ENCODE measurements at places on chromosomes 1 and 21.

GRCh38 chr1:5267603-5268235 lies 613.3 kb downstream of the AJAP1 start:
- DNase-seq, result no peak

DNA sequence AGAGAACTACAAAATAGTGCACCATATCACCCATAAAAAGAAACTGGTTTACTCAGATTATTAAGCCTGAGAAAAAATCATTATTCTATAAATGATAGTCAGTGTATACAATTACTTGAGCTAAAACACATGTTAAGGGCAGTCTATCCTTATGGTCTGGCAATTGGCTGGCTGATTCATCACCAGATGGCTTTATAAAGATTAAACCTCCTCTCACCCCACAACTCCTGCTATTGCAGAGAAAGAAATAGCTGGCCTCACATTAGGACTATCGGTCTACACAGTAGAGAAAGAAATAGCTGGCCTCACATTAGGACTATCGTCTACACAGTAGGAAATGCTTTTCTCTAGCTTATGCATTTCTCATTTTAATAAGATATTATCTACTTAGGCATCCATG lies 21.2 kb downstream of the CEP170 start:
- no peak for DNase-seq

GRCh38 chr1:172484252-172484651 lies 40.4 kb upstream of the PIGC start:
- DNase-seq, result no peak

- DNase-seq, result peak; percentile 92
Measured at GRCh38 chr1:112466078-112466660, 42.6 kb upstream of the WNT2B start.

- no peak for DNase-seq
Measured at GRCh38 chr1:106637566-106637965, 418.9 kb upstream of the PRMT6 start.

DNA sequence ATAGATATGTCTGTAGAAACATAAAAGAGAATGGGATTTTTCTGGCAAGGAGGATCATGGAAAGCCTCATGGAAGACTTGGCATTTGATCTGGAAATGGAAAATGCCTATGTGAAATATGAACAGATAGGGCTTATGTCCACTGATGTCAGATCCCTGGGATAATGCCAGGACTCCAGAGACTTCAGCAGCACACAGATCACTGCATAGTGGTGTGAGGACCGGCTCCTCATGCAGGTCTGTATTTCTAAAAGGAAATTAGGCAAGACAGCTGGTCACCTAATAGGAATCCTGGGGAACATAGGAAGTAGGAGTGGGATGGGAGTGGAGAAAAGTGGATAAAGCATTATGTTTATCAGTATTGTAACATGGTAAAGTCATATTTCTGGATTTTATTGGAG lies 56.8 kb upstream of the IPO9 start:
- DNase-seq, result no peak

DNA sequence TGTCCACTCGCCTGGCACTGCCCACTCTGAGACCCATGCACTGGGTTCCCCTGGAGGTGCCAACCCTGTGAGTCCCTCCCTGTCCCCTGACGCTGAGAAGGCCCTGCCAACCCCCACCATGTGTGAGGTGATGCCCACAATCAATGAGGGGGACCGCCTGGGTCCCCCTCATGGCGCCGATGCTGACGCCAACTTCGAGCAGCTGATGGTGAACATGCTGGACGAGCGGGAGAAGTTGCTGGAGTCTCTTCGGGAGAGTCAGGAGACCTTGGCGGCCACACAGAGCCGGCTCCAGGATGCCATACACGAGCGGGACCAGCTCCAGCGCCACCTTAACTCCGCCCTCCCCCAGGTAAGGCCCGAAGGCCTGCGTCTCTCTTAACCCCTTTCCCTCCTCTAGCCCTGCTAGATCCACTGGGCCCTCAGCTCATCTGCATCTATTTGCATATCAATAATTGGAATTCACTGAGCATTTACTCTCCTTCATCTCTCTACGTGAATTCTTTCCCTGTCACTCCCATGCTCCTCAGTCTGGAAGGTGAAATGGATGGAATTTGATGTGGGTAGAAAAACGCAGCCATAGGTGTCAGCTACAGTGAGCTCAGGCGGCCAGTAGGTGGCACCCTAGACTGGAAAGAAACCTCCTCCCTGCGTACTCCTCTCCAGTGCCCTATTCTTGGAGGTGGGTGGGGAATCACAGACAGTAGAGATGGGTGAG lies 12.8 kb downstream of the PPFIA4 start:
- peak; percentile 63 for DNase-seq

DNA sequence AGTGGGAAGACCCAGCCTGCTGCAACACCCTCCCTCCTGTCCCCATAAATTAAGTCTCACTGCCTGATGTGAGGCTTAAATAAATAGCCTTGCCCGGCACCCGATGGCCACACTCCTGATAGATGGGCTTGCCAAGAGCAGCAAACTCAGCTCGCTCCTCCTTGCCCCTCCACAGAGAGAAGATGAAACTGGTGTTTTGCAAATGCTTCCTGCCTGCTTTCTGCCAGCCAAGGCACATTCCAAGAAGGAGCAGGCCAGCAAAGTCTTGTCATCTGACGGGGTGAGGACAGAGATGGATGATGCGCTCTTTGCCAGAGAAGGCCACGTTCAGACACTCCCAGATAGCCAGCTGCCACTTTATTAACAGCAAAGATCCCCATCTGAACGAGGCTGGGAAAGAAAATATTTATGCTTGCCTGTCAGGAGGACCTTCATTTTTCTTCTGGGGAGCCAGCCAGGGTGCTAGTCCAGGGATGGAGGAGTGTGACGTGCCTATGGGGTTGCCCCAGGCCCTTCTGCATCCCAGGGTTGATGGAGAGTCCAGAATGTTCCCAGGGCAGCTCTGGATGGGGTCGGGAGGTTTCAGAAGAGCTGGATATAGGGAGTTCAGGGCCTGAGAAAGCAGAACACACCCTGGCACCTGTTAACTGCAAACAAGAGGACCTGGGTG lies 265.4 kb downstream of the FOXD2 start:
- no peak for DNase-seq

- peak; percentile 73 for DNase-seq
Measured at GRCh38 chr1:1250786-1251284, 4.3 kb upstream of the C1QTNF12 start.
